ENCODE measurements at places on chromosomes 12 and 14.

DNA sequence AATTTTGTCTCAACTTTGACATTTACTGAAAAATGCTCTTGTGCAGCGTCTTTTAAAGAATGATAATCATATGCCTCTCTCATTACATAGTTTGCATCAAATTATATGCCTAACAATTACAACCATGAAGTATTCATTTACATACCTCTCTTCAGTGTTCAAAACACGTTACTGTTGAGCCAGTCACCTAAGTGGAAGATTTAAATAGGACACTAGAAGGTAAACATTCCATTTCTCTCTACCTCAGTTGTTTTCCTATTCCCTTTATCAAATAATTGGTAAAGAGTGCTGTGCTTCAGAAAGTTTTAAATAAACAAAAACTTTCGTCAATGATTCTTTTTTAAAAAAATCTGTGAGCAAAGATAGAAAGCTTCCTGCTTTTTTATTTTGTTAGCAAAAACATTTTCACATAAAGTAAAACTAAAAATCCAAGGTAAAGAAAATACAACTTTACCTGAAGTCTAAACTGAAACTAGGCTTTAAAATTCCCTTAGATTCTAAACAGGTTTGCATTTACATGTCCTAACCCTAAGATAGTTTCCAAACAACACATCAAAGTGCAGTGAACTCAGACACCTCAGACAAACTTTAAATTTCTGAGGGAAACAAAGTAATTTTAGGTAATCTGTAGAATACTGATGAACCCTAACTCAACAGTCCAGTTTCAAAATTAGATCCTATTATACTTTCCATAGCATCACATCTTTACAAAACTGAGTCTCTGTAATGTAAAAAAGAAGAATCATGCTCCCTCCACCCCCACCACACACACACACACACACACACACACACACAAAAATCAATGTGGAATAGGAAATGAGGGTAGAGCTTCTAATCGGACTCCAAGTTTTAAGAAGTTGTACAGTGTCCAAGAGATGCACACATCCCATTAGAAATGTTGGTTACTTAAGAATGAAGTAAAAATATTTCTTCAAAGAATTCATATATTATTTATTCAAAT, 46.2 kb downstream of the PAWR start:
- no peak for DNase-seq

GRCh38 chr14:95689441-95689840, 3.2 kb downstream of the TCL1B start:
- no peak for DNase-seq

DNA sequence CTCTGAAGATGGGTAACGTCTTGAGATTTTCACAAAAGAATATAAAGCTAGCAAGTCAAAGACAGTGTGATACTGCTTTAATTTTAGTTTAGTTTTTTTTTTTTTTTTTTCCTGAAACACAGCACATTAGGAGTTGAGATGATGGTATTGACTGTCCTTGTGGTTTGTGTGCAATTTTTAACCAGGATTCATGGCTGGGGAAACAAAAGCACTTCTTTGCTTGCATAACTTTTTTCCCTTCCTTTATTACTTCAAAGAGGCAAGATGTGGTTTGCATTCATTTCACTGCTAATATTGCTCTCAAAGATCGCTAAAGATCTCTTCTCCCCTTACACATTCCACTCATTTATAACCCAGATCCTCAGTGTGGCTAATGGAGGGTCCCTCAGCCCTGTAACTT, 157.1 kb upstream of the PZP start:
- no peak for DNase-seq

GRCh38 chr14:95480109-95480886, 36.2 kb downstream of the SYNE3 start:
- peak; percentile 60 for DNase-seq

GRCh38 chr14:31070431-31070830, 44.3 kb upstream of the STRN3 start:
- no peak for DNase-seq

DNA sequence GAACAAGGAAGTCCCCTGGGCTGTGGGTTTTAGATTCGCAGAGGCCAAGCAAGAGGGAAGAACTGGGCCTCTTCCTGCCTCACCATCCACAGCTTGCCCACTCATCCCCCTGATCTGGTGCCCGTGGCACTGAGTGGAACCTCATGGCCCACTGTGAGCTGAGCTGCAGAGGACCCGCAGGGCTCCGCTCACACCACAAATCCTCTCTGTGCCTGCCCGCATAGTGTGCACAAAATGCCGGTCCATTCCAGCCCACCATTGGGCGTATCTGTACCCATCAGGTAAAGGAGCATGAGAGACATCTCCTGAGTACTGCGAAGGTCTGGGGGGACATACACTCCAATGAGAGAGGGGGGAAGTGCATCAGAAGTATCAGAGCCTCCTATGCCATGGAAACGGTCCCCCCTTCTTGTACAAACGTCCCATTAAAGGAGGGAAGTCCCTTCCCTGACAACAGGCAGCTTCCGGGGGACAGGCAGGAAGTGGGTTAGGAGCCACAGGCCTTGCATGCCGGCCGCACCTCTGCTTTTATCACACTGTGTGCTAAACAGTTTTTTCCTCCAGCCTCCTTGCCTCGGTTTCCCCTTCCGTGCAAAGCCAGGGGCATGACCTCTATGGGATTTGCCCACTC, 309.4 kb upstream of the DIO3 start:
- no peak for DNase-seq

Data from effector memory CD4-positive, alpha-beta T cell (primary cell).